ENCODE measurements at places on chromosomes 13 and 19.

DNA sequence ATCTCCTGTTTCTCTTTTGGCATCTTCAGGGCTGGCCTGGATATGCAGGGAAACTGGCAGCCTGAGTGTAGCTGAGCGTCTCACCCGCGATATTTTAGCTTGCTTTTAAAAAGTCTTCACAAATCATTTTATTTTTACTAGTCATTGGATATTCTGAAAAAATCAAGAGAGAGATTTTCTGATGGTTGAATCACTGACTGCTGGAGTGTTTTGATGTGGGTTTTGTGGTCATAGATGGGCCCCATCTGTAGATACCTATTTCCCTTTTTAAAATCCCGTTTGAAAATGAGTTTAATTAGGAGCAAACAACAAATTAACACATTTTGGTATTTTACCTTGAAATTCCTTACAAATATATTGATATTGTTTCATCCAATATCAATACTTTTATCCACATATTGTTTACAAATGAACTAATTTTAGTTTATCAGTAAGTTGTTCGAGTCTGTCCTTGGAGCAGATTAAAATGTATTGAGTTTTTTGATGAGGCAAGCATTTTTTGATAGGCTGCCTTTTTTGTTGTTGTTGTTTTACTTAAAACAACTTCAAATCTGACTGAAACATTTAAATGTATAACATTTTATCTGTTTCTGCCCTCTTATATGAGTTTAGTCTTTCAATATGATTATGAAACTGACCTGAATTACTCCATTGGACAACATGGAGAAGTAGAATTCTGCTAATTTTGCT is 21.5 kb upstream of the OXGR1 start:
- DNase-seq = no peak

DNA sequence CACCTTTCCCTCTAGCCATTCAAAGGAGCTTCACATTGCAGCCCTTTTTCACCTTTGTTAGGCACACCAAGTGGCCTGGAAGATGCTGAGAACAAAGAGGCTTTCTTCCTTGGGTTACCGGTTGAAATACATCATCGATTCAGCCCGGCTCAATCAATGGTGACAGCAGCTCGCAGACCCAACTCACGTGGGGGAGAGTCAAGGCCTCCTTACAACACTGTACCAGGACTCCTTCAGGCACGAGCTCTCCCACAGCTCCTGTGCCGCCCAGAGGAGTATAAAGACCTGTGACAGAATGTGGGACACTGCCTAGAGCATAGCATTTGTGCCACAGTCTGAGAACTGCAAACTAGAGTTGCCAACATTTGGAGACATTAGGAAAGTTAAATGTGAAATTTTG is 3.9 kb upstream of the LRRC63 start:
- DNase-seq = no peak

- DNase-seq = no peak
Observed at GRCh38 chr19:1567116-1567847, 843 bp downstream of the MEX3D start.

DNA sequence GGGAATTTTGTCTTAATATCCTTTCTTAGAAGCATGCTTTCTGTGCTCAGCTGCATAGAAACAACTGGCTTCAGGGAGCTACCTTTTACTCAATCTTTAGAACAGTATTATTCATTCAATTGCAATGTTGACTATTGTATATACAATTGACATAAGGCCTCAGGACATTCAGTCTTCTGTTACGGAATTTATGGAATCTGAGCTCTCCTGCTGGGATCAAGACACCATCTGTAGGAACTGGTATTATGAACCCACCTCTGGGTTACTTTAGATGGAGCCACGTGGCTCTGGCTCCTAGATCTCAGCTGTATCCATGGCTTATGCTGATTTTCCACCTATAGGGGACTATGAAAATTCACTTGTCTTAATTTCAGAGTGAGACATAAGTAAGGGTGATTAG is 716.2 kb upstream of the GPC6 start:
- no peak for DNase-seq

DNA sequence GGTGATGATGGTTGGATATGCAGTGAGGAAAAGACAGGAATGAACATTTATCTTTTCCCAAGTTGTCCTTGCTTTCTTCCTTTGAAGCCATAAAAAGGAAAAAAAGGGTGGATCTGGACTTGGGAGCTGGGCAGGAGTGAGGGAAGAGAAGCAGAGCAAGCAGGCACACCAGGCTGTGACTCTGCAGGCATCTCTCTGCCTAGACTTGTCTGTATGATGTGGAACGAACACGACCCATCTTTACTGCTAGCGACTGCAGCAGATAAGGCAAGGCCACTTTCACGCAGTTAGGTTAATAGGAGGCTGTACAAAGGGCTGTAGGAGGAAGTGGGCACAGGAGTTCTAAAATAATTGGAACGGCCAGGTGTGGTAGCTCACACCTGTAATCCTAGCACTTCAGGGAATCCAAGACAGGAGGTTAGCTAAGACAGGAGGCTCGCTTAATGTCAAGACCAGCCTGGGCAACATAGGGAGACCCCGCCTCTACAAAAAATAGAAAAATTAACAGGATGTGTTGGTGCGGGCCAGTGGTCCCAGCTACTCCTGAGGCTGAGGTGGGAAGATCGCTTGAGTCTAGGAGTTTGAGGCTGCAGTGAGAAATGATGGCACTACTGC is 961 bp upstream of the URI1 start:
- DNase-seq = no peak

DNA sequence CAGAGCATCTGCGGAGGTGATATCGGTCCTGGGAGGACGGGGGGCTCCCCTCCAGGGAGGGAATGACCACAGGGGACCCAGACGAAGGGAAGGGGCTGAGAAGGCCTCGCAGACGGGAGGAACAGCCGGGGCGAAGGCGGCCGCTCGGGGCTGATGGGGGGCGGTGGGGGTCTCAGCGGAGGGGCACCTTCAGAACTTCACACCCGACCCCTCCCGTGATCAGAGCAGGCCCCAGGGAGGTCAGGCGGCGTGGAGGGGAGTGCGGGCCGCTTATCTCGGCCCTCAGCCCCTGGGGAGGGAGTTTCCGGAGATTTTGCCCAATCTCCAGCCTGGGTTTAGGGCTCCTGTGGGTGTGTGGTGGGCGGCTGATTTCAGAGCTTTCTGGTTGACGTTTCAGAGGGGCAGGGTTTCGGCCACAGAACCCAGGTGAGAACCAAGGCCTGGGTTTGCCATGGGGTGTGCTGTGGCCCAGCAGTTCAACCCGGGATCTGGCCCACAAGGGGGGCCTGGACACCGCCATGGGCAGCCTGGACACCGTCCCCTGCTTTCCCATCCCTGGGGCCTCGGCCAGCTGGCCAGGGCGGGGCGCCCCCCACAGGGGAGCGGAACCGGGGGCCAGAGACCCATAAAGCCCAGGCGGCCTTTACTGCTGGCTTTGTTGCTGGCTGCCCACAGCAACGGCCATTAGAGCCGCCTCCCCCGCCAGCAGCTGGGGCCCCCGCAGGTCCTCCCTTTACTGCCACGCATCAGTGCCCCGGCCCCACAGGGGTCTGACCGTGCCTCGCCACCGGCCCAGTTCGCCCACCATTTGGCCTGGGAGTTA is 29.0 kb downstream of the ARID3A start:
- DNase-seq = no peak

- no peak for DNase-seq
Observed at GRCh38 chr19:30281906-30282305, 90.3 kb upstream of the ZNF536 start.

- no peak for DNase-seq
Observed at GRCh38 chr19:6340493-6341201, 7.2 kb upstream of the ACER1 start.

DNA sequence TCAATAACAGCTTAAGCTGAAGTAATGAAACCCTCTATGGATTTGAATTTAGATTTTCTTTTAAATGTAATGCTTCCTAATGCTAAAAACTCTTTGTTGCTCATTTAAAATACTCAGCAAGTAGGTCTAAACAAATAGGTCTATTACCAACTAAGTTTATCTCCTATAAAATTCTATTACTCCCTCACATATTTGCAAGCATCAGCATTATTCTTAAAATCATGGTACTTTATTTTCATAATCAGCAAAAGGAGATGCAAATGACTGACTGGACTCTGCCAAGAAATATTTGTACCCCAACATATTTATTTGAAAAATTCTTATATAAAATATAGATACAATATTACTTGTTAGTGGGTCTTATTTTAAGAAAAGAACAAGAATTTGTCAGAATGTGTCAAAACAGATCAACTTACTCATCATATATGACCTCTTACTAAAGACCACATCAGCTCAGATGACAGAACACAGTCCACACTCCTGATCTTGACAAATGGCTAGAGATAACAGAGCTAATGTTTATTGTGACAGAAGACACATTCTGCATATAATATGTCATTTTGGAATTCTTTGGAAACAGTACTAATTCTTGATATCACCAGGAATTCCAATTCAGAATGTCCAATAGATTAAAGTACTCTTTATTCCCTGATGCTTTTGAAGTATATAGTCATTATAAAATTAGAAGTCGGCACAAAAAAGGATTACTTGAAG is 704.6 kb upstream of the PCDH9 start:
- DNase-seq = no peak

DNA sequence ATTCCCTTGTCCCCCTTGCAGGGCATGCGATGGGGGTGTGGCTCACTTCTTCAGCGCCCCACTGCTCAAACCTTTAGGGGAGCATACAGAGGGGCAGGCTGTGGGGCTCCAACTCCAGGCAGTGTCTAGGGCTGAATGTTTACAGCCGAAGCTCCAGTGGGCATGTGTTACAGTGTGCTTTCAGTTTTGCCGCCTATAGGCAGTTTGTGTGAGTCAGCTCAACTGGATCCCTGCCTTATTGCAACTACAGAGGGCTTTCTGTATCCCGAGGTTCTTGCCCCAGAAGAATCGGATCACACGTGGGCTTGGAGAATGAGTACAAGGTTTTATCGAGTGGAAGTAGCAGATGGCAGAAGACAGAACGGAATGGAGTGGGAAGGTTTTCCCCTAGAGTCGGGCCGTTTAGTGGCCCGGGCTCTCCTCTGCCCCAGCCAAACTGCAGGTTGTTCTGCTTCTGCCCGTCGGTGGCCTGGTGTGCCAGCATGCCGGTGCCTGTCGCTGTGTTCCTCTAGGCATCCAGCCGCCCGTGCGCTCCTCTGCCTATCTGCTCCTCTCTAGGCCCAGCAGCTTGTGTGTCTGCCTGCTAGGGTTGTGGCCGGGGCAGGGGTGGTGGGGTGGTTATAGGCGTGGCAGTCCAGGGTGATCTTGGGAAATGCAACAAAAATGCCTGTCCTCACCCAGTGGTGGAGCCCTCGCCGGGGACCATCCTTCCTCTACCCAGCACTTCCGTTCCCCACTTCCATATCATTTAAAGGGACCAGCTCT is 435.9 kb upstream of the SGCG start:
- no peak for DNase-seq

- DNase-seq = no peak
Observed at GRCh38 chr19:46603752-46604231, 2.7 kb downstream of the CALM3 start.

GRCh38 chr13:42992764-42993122 is 702 bp upstream of the EPSTI1 start:
- DNase-seq = no peak

DNA sequence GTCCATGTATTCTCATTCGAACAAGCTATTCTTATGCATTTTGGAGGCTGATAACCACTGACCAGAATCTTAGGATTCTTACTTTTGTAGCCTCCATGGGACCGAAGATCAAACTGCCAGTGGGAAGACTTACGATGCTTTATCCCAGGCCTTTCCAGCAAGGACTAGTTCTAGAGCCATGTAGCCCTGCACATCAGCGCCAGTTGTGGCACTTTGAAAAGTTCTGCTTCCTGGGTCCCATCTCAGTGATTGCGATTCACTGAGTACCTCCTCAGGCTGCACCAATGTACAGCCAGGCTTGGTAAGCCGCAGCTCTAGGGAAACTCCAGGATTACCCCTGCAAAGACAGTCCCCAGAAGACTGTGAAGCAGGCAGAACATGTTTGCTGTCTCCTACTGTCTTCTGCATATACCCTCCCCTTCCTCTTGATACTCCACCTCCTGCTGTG is 18.9 kb upstream of the ENOX1 start:
- DNase-seq = no peak

GRCh38 chr13:26749285-26749684 is 11.3 kb downstream of the GPR12 start:
- DNase-seq = no peak

DNA sequence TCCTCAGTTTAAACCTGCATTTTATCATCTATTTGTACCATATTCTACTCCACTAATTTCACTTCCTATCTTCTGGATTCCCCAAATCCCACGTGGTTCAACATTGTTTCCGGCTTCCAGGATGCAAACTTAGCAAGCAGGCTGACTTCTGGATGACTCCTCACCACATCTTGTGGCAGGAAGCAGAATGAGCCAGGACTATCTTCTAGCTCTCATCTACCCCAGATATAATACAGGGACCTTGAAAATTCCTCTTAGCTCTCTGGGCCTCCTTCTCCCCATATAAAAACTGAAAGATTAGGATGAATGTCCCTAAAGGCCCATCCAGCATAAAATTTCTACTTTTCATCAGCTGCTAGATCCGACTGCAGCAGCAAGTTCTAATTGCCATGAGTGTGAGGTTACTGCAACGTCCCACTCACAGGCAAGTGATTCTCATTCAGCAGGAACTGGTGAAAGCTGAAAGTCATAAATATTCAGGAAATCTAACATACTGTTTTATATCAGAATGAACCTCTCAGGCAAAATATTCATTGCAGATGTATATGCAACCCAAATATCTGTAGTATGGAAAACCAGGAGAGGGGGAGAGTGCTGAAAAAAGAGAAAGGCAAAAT is 93.4 kb downstream of the KCTD12 start:
- DNase-seq = no peak

GRCh38 chr13:46343279-46343994 is 43.6 kb downstream of the RUBCNL start:
- DNase-seq = no peak

GRCh38 chr19:58336820-58337219 is 10.0 kb downstream of the ZSCAN22 start:
- no peak for DNase-seq

DNA sequence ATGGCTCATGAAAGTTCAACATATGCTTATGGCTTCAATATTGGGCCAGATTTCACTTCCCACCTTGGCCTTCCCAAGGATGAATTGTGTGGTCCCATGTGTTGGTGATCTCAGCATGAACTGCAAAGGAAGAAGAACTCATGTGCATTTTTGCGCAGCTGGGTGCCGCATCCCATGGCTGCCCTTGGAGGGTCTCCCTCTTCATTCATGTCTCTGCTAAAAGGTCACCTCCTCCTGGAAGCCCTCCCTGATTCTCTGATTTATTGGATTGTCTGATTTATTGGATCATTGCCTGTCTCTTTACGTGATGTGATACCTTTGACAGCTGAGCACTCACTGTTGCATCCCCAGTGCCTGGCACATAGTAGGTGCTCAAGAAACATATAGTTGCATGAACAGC is 1.7 kb upstream of the CYP4F8 start:
- DNase-seq = no peak

- no peak for DNase-seq
Observed at GRCh38 chr13:112894423-112894672, 74.7 kb upstream of the MCF2L start.

- DNase-seq = no peak
Observed at GRCh38 chr19:5504114-5504513, 48.9 kb downstream of the ZNRF4 start.

GRCh38 chr19:7216373-7216902 is 77.8 kb downstream of the INSR start:
- no peak for DNase-seq

GRCh38 chr13:98216135-98216565 is 39.1 kb upstream of the RNF113B start:
- DNase-seq = peak; percentile 42

Data from anterior cingulate cortex (tissue), 58 donors.